ENCODE measurements at places on chromosomes 3 and 15.

- DNase-seq = no peak
Measured at GRCh38 chr15:73965094-73965757, 26.9 kb downstream of the STOML1 start.

GRCh38 chr3:16633948-16634347 lies 28.7 kb upstream of the DAZL start:
- peak; percentile 32 for DNase-seq

GRCh38 chr3:113152849-113153248 lies 58.5 kb upstream of the BOC start:
- no peak for DNase-seq

DNA sequence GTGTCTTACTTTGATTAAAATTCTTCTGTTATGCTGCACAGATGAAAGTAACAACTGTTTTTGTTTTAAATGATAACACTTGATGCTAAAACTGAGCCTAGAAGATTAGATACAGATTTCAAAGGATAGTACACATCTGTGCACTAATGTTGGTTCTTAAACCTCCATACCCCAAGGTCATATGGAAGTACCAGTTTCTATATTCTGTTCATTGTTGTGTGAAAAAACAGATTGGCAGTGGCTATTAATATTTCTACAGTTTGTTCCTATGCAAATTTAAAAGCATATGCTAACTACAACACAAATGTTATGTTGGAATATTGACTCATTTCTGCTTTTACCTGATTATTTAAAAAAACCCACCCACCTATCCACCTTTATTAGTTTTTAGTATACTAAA lies 32.0 kb upstream of the GBE1 start:
- DNase-seq = no peak

DNA sequence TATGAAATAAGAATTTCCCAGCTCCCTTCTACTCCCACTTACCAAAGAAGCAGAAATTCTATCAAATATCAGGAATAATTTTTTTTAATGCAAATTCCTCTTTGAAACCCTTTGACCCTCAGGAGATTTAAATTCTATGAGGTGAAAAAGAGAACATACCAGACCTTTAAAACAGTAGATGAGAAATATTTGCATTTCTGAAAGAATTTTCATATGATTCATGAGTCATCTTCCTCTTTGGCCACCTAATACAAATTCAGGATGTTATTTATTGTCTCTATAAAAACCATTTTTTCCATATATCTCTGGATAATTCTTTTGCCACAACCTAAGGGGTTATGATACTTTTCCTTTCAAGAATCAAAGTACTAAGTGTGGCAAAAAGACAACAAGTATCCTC lies 67.3 kb upstream of the ST3GAL6 start:
- no peak for DNase-seq

DNA sequence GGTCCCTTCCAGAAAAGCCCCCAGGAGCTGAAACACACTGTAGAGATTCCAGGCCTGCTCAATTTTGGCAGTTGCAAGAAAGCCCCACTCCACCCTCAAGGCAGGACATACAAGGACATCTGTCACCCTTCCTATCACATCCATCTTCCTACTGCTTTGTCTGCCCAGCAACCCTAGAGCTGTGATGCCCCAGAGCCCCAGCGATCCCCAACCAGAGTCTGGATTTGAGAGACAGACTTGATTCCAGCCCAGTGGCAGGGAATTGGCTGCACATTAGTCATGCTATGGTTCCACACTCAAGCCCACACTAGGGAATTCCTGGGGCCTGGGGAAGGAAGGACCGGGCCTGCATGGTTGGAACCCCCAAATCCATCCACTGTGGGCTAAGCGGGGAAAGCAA lies 56.8 kb downstream of the ATP2B2 start:
- no peak for DNase-seq
